Choroid plexus epithelial cell (primary cell): ENCODE measurements at places on chromosomes 1 and 21.
A peak's percentile ranks its signal among the peaks of the same experiment; 100 is the strongest.

DNA sequence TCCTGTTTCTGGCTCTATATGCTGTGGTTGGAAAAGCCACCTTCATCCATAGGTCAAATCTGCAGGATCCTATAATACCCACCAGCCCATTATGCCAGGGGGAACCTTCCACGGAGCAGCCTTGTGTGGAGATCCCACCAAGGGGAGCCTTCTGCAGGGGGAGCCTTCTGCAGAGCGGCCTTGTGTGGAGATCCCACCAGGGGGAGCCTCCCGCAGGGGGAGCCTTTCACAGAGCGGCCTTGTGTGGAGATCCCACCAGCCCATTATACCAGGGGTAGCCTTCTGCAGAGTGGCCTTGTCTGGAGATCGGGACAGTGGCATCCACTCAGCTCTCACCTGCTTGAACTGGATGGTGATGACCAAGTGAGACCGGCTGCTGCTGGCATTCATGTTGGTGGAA is 85.3 kb downstream of the SCCPDH start:
- no peak for DNase-seq

GRCh38 chr1:16215882-16216753 is 3.7 kb upstream of the ARHGEF19 start:
- peak; percentile 93 for DNase-seq

DNA sequence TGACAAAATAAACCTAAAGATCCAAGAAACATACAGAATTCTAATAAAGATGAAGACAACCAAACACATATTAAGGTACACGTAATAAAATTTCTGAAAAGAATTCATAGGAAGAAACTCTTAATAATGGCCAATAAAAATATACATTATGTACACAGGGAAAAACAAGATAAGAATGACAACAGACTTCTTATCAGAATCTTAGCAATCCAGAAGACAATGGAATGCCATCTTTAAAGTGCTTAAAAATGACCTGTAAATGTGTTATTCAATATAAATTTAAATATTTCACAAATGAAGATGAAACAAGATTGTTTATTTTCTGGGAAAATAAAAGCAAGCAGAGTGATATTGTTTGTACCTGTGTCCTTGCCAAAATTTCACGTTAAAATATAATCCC is 530.4 kb upstream of the PTBP2 start:
- DNase-seq = no peak

DNA sequence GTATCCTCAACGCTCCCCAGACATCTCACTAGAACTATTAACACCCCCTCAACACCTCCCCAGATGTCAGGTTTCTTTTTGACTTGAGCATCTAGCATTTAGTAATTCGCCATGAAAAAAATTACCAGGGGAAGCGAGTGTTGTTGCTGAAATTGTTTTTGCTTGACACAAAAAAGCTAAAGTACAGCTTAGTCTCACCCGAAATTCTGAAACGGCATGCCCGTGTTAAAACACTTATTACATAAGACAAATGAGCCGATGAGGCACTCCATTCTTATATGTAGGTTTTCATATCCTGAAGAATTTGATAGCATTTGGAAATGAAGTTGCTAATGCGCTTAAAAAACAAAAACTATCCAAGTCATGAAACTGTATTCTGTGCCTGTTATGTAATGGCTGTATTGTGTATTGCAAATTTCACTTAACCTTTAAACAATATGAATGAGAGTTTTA is 1.3 kb upstream of the NRIP1 start:
- DNase-seq = no peak

DNA sequence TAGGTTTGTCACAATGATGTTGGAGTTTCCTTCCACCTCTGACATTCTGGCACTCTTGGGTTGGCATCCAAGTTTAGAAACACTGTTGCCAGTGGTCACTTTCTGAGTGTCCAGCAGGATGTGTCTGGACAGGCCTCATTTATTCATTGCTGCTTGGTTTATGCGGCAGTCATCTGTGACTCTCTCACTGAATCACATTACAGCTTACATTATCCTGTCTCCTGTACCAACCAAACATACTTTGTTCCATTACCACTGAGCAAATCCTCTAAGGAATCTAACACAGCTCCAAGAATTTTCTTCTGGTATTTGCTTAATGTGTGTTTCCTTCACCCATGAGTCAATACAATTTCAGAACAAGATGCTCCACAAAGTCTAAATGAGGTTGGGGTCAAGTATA is 19.9 kb downstream of the SGIP1 start:
- peak; percentile 59 for DNase-seq

GRCh38 chr1:18597160-18598042 is 33.2 kb upstream of the PAX7 start:
- peak; percentile 55 for DNase-seq

DNA sequence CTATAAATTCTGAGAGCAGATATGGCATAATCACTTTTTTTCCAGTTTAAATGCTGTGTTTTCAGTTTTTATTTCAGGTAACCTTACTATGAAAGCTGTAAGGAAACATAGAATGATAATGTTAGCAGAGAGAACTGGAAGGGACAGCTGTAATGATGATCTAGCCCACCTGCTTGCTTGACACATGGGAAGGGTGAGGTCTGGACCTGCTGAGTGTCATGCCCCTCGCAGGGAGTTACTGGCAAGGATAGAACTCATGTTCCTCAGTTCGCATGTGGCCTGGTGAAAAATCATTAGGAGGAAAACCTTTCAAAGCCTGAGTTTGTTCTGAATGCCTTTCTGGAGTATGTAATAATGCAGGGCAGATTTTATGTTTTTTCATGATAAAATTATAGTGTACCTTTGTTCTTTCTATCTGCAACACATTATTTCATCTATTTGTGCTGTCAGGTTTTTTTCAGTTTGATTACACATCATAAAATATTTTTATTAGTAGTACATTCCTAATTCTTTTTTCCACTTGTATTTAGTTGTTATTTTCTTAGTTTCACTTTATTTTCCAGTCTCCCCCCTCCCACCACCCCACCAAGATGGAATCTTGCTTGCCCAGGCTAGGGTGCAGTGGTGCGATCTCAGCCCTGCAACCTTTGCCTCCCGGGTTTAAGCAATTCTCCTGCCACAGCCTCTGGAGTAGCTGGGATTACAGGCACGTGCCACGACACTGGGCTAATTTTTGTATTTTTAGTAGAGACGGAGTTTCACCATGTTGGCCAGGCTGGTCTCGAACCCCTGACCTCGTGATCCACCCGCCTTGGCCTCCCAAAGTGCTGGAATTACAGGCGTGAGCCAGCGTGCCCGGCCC is 8.0 kb downstream of the DDI2 start:
- peak; percentile 39 for DNase-seq

DNA sequence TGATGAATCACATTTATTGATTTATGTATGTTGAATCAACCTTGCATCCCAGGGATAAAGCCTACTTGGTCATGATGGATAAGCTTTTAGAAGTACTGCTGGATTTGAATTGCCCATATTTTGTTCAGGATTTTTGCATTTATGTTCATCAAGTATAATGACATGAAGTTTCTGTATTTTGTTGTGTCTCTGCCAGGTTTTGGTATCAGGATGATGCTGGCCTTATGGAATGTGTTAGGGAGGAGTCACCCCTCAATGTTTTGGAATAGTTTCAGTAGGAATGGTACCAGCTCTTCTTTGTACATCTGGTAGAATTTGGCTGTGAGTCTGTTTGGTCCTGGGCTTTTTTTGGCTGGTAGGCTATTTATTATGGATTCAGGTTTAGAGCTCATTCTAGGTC is 1643.1 kb upstream of the B3GALT2 start:
- DNase-seq = no peak

DNA sequence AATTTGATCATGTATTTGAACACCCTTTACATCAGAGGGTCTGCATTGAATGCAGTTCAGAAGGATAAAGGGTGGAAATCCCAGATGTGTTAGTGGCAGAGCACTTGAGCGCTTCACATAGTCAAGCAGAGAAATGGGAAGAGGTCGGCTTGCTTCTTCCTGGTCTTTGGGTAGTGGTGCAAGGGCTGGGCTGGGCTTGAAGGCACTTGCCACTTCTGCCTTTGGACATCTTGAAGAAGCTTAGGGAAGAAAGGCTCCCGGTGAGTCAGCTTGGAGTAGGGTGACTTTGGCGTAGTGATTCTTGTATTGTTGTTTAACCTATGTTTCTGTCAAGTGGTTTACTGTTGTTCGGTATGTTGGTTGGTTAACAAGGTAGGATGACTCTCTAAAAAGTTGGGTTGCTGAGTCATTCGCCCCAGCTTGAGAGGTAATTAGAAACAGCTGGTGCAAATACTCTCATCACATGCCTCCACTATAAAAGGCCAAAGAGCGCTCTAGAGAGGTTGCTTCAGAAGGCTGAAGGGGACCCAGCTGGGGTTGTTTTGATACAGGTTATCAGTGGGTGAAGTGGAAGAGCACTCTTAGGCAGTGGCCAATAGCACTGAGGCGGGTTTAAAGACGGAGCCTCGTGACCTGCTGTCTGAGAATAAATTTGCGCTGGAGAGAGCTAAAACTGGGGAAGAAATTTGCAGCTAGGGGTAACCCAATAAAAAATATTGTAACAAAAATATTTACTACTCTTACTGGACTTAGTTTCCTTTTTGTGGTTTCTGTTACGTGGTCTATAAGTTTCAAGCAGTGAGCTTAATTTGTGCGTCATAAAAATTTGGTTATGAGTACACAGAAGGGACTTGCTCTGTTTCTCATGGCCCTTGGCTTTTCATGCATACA is 1.4 kb downstream of the BACH1 start:
- DNase-seq = peak; percentile 95

GRCh38 chr1:78339490-78339889 is 151.3 kb upstream of the PTGFR start:
- peak; percentile 71 for DNase-seq

- no peak for DNase-seq
These were observed 21.2 kb downstream of the PTPN22 start for GRCh38 chr1:113850127-113850796.

GRCh38 chr1:154213274-154213673 is 7.1 kb upstream of the CFAP141 start:
- DNase-seq = peak; percentile 13

DNA sequence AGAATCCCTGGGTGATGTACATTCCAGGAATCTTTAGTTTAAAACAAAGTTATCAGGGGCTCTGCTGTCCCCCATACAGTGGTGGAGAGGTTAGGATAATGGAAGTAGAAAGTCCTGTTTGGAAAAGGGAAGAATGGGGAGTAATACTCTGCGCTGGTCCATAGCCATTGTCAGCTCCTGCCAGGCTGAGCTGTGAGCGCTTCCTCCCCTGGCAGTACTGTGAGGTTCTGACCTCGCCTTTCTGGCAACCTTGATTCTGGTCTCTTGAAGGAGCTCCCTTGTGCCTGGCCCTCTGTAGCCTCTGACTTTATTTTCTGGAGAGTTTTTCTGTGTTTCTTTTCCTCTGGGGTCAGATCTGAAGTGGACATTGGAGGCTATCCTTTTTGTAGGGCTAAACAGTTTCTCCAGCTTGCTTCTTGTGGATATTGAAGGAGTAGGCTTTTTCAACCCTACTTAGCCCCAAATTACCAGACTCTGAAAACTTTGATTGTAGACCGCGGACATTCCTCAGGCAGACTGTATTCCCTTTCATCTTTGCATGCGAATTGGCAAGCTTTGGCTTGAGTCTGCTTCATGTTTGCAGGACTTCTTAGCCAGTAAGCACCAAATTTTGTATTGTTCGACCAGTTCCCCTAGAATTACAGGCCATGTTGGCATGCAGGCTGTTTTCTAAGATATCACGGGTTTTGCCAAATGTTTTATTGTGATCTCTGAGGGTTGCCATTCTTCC is 13.8 kb downstream of the UBE4B start:
- DNase-seq = peak; percentile 28

DNA sequence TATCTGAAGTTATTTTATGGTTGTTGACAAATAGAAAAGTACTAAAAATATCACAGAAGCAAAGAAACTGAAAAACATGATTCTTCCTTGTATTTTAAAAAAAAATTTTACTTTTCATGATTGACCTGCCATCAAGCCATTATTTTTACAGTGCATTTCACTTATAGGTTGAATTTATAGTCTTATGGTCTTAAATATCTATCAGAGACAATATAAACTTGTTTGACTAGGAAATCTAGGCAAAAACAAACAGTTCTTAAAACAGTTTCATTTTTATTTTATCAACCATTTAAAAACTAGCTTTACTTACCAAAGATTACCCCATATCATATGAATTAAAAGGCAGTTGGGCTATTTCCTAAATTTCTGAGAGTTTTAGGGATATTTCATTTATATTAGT is 59.2 kb downstream of the SLC16A1 start:
- DNase-seq = no peak

DNA sequence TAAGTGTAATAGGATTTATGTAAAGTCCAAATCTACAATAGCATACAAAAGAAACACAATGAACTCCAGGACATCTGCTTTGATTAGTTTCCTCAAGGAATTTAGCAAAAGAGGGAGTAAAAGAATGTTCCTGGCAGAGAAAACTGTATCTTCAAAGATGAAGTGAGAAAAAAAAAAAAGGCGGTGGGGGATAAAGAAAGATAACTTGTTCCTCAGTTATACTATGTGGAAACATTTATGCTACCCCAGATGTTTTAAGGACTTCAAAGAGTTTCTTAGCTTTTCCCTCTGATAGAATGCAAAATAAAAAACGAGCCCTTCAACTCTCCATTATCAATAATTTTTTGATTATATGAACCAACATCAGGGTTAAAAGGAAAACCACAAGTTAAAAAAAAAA is 908.9 kb upstream of the ADGRL2 start:
- peak; percentile 8 for DNase-seq

DNA sequence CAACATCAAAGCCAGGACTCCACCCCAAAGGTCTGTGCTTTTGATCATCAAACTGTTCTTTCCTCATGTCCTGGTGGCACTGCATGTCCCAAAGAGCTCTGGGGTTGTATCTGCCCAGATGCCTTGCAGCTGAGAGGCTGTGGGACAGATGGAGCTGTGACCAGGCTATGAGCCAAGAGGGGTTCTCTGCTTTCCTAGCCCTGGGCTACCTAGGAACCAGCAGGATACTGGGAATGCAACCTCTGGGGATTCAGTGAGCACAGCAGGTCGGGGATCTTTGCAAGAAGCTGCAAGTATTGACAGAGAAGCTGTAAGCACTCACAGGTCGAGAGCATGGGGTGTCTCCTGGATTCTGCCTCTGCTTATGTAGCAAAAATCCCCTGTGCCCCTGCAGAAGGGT is 186.6 kb downstream of the GRIK3 start:
- no peak for DNase-seq

DNA sequence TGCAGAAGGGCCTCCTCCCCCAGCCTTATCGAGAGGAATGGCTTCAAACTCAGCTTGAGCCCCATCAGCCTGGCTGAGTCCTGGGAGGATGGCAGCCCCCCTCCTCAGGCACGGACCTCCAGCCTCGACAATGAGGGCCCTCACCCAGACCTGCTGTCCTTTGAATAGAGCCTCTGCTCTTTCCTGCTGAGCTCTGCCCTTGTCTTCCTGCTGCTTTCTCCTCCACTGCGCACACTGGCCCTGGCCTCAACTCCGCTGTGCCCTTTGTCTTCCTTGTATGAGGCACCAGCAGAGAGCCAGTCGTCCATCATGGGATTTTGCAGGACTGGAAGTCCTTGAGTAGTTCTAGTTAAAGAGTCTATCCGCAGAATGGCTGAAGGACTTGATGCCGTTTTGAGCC is 2.0 kb downstream of the C1orf226 start:
- DNase-seq = no peak
